ENCODE measurements at places on chromosomes 2 and 18.

DNA sequence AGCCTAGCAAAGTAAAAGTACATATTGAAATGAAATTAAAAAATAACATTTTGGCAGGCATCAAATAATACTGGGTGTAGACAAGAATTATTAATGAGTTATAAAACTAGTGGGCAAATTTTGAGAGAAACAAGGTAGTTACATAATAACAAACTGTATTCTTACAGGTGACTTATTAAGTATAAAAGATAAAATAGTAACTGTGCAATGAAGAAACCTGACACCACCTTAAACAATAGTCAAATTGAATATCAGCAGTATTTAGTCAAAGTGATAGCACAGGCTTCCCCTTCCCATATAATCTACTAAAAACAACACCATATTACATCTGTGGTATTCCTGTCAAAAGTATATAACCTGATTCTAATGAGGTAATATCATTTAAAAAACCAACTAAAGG lies 1099.8 kb upstream of the CRIM1 start:
- DNase-seq: no peak

- DNase-seq: peak; percentile 14
These were observed 14.6 kb upstream of the NT5DC4 start for GRCh38 chr2:112706170-112706664.

GRCh38 chr2:27202854-27203253 lies 9.0 kb upstream of the ATRAID start:
- DNase-seq: no peak

GRCh38 chr2:215609089-215610032 lies 173.5 kb upstream of the FN1 start:
- no peak for DNase-seq

All from stimulated activated CD8-positive, alpha-beta memory T cell treated with anti-CD3 and anti-CD28 coated beads, Interleukin-7, amount 100 ng/mL, for 1 hour (primary cell).